ENCODE measurements at places on chromosomes 16 and 17.

- no peak for DNase-seq
Measured at GRCh38 chr17:81002409-81003361, 11.0 kb downstream of the CHMP6 start.

DNA sequence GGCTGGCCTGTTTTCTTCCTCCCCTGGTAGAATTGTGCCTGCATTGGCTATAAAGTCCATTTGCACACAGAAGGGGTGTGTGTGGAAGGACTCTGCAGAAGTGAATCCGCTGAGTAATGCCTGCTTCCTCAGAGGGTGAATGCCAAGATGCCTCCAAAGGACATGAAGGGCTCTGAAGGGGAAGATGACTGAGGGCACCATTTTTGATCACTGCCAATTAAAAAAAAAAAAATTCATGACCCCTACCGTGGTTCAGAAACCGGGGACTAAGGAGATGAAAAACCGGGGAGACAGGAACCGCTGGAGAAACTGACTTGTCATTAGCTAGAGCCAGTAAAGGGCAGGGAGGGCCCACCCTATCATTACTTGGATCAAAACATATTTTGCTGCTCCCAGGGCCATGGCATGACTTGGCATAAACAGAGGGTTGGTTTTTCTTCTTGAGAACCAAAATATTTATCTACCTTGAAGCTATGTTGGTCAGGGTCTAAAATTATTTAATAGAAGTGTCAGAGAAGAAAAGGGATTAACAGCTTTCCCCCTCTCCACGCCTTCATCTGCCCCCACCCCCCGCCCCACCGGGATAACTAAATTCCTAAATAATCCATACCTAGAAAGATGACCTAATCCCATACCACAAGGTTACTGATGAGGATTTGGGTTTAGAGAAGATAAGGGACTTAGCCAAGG is 3.6 kb upstream of the USP7 start:
- no peak for DNase-seq

DNA sequence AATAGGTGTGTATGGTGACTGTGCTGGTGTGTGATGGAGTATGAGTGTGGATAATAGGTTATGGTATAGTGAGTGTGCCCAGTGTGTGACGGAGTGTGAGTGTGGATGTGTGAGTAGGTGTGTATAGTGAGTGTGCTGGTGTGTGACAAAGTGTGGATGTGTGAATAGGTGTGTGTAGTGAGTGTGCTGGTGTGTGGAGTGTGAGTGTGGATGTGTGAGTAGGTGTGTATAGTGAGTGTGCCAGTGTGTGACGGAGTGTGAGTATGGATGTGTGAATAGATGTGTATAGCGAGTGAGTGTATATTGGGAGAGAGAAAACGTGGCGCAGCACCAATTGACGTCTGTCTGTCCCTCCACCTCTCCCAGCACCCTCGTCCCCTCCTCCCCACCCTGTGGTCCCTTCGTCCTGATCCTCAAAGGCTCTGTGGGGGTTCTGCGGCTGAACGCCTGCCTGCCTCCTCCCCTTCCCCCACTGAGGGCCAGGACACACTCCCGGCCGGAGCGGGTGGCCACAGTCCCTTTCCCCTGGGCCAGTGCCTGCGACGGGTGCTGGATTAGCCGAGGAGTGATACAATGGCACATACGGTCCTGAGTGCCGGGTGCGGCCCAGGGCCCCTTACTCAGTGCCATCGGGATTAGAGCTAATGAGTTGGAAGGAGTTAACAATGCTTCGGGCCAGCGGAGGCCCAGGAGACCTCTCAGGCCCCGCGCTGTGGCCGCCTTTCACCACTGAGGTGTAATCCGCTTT is 160.0 kb downstream of the MRM1 start:
- DNase-seq, result no peak

DNA sequence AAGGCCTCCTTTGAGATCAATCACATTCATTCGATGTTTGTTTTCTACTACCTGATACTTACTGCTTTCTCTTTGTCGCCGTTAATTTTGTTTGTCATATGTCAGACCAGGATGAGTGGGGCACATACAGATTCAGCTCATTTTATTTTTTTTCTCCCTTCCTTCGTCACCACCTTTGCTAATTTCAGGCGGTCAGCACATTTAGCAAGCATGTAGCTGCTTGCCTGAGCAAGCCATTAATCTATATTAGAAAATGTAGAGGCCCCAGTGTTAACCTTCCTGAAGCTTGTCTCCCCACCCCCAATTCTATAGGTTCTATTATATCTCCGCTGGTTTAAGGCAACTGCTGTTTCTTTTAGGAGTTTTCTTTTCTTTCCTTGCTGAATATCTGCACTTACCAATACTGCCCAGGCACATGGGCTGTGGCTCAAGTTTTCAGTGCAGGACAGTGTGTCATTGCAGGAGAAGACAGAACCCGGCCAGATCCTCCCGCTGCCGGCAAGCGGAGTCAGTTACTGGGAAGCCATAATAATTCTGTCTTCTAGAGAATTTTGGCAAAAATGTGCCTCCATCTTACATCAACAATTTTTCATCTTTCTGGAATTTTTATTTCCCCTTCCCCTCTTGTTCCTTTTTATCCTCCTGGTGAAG is 714.3 kb downstream of the WWOX start:
- no peak for DNase-seq

- DNase-seq, result no peak
Measured at GRCh38 chr16:72635694-72636093, 412.2 kb downstream of the ZFHX3 start.

GRCh38 chr16:15498427-15499175 is 64.2 kb downstream of the BMERB1 start:
- DNase-seq, result no peak

DNA sequence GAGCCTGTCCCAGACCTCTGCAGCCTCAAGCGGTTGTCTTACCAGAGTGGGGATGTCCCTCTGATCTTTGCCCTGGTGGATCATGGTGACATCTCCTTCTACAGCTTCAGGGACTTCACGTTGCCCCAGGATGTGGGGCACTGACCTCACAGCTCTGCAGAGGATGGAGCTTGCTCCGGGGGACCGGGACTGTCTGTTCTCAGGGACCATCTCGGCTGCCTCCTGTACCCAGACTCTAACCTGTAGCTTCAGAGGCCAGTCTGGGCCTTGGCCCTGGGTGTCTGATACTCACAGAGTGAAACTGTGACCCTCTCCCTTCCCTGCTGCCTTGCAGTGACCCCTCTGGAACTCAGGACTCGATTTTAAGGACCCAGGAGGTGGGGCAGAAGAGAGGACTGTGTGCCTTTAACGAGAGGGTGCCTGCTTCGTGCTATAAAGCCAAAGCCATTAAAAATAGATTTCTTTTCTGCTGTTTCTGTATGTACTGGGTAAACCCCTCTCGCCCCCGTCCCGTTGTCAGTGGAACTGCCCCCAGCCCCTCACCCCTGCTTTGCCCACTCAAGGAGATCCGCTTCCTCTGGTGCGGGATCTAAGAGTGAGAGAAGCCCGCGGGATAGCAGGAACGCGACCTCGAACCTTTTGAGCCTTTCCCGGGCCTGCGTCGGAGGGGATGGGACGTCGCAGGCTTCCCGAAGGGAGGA is 1.1 kb upstream of the LLGL2 start:
- DNase-seq, result no peak

- no peak for DNase-seq
Measured at GRCh38 chr16:78183437-78184237, 84.2 kb downstream of the WWOX start.

DNA sequence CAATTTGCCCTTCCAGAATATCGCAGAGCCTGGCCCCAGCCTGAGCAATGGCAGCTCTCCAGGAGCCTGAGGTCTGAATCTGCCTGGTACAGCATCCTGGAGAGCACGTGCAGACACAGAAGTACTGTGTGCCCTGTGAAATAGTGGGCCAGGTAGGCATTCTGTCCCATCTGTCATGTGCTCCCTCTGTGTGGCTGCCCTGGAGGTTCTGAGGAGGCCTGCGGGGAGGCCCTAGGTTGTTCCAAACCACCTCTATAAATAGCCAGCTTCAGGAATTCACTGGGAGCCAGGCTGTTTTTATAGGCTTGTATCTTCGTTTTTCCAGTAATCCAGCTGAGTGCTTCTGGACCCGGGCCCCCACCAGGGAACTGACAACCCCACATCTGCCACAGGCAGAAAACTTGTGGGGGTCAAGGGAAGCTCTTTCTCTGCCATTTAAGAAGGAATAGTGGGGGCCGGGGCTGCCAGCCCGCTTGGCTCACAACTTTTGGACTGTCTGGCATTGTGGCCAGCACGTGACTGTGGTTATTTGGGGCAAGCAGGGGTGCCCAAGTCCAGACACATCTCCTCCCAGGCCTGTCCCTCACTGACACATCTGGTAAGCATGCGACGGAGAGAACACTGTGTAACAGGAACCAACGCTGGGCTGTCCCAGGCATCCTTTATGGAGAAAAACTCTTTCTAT is 356.3 kb upstream of the TNRC6C start:
- DNase-seq, result no peak

DNA sequence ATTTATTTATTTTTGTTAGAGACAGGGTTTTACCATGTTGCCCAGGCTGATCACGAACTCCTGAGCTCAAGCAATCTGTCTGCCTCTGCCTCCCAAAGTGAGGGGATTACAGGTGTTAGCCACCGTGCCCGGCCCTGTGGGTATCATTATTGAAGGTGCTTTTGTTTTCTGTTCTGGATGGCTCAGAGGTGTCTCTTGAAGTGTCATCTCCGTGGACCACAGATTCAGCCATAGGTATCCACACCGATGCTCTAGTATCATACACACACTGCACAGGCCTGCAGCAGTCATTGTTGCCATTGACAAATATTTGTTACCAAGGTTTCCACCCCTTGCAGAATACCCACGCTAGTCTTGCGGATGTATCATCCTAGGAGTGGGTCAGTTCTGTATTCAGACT is 446.2 kb downstream of the XYLT1 start:
- DNase-seq, result no peak

DNA sequence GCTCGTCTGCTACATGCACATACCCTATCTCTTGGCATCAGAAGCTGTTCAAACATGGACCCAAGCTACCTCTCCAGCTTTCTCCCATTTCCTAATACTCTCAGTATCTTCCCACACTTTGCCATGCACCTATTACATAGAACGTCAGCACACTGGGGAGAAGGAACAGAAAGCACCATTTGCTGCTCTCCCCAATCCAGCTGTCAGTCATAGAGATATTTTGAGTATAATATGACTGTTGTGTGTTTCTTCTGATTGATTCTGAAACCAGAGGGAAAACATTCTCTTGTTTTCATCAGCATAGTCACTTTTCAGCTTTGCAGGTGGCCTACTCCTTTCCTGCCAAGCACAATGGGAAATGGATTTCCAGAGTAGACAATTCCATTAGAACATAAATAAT is 107.1 kb downstream of the ADAMTS18 start:
- DNase-seq, result no peak

GRCh38 chr17:55770196-55770870 is 19.5 kb downstream of the PCTP start:
- DNase-seq, result no peak

DNA sequence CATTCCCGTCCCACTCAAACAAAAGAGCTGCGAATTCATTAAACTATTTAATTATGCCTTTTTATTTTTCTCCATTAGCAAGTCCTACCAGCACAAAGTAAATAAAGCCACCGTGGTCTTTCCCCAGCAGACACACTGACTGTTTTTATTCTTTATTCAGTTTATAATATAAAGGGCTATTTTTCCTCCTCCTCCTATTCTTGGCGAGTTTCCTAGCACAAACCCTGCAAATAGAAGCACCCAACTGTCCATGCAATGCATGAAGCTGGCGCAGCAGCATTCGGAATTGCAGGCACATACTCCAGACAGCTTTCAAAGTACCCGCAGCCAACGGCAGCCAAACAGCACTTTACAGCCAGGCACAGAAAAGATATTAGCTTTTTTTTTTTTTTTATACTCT is 583.4 kb upstream of the PSMD7 start:
- no peak for DNase-seq

DNA sequence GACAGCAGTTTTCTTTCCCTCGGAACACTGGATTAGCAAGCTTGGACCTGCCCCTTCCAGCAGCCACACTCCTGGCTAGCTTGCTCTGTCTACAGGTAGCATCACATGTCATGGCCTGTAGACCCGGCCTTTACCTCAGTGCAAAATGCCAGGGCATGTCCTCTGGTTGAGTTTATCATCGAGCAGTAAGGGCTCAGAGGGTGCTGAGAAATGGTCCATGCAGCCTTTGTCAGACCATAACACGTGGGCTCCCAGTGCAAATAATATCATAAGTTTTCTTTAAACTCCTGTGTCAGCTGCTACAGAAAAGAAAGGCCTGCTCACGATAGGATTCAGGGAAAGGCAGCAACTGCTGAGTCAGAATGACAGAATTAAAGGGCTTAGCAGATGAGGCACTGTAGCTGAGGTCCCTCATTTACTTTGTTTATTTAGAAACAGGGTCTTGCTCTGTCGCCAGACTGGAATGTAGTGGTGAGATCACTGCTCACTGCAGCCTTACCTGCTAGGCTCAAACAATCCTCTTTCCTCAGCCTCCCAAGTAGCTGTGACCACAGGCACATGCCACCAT is 8.0 kb upstream of the GNA13 start:
- no peak for DNase-seq

- DNase-seq, result no peak
Measured at GRCh38 chr17:30226878-30227277, 8.6 kb downstream of the SLC6A4 start.

DNA sequence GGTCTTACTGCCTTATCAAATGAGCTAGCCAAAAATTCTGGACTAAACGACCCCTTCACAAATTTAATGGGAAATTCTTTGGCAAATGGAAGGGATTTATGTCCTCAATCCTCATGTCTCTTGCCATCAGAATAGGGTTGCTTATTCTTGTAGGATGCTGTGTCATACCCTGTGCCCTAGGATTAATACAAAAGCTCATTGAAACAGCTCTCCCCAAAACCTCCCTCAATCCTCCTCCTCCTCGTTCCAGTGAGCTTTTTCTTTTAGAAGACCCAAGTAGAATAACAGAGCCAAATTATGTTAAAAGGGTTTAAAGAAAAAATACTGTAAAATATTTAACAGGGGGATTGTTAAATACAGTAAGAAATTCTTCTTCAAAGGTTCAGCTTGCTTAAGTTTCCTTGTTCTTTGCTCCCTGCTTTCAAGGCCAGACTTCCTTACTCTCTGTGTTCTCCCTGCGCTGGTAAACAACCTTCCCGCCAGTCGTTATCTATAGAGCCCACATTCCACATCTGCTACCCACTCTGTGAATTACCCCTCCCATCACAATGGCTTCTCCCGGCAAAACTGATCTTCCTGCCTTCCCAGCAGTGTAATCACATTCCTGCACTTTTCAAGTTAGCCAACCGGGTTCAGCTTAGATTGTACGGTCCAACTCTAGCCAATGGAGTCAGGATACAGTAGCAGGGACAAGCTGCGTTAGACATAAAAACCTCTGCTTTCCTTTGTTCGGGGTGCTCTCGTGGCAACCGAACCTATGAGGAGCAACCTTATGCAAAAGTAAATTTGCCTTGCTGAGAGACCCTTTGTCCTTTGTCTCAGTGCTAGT is 9.7 kb downstream of the HPR start:
- DNase-seq, result no peak

- DNase-seq, result no peak
Measured at GRCh38 chr17:61528171-61528570, 62.8 kb downstream of the NACA2 start.

DNA sequence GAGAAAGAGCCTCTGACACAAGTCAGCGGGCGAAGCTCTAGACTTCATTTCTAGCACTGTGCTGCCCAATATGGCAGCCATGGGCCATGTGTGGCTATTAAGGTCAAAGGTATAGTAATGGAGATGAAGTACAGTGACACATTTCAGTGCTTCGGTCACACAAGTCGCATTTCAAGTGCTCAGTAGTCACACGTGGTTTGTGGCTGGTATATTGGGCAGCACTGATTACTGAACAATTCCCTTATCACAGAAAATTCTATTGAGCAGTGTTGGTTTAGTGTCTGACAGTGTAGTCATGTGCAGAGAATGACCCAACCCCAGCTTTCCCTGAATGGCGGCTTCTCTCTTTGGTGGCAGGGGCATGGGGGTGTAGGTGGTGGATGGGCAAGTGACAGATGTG is 84.9 kb upstream of the SDK2 start:
- no peak for DNase-seq

- no peak for DNase-seq
Measured at GRCh38 chr17:41651625-41652460, 27.5 kb upstream of the KRT17 start.

Measured in cortex of kidney (tissue), 1 donor.